ENCODE measurements at places on chromosomes 12 and 14.

DNA sequence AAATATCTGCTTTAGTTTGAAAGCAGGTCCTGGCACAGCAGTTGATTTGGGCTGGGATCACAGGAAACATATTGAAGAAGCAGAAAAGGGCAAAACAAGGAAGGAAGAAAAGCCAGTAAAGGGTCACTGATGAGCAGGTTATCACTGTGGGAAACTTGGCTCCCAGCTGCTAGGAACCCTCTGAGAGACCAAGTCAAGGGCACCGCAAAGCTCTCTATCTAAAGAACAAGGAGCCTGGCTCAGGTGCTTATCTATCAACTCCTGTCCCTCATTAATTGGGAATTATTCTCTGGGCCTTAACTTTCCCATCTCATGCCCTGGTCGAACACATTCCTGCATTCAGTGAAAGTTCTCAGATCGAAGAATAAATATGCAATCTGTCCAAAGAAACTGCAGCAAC is 450.9 kb upstream of the RPL10L start:
- no peak for DNase-seq

DNA sequence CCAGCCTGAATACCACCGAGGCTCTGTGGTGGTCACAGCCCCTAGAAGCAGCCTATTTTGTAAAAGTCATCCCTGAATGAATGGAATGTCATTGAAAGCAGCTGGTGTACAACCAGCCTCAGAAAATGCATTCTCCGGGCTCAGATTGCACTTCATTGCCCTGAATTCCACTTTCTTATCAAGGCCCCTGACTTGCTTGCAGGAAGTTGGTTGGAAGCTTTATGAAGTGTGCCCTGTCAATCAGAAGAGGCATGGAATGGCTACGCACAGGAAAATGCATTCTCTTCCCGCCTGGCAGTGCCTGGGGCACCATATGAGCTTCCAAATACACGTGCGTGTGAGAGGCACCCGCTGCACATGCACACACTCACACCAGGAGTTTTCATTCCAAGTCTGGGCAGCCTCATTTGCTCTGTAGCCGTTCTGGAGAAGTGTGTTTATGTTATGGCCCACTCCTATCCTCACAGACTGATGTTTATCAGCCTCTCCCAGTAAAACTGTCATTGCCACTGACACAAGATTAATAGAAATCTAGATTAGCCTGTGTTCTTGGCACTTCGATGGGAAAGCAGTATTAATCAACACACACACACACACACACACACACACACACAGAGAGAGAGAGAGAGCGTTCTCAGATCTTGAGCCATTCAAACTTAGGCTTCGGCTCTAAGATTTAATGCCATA is 63.9 kb downstream of the NUAK1 start:
- no peak for DNase-seq

DNA sequence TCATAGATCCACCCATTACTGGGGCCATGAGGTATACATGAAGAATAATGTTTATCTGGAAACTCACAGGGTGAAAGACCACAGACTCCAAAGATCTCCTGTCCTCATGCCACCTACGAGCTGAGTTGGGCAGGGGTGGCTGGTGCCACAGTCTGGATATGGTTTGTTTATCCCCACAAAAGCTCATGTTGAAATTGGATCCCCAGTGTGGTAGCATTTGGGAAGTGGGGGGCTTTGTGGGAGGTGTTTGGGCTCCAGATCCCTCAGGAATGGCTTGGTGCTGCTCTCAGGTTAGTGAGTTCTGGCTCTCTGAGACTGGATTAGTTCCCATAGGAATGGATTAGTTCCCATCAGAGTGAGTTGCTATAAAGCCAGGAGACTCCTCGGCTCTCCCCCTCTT is 192.3 kb upstream of the FSCB start:
- no peak for DNase-seq

DNA sequence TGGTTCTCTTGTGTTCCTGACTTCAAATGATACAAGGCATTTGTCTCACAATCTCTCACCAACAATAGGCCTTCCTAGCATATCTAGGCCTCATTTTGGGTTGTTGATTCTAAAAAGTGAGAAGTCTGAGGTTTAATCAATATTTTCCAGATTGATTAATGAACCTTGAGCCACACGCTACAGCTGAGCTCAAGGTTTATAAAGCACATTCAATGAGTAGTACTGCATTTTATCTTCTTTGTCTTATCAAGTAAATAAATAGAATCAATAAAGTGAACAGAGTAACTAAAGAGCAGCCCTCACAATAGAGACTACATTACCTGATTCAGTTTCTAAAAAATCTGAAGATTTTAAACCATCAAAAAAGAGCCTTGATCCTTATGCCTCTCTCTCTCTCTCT is 407.5 kb upstream of the CLEC14A start:
- no peak for DNase-seq

GRCh38 chr12:14773685-14774073 is 29.6 kb downstream of the WBP11 start:
- DNase-seq, result no peak

DNA sequence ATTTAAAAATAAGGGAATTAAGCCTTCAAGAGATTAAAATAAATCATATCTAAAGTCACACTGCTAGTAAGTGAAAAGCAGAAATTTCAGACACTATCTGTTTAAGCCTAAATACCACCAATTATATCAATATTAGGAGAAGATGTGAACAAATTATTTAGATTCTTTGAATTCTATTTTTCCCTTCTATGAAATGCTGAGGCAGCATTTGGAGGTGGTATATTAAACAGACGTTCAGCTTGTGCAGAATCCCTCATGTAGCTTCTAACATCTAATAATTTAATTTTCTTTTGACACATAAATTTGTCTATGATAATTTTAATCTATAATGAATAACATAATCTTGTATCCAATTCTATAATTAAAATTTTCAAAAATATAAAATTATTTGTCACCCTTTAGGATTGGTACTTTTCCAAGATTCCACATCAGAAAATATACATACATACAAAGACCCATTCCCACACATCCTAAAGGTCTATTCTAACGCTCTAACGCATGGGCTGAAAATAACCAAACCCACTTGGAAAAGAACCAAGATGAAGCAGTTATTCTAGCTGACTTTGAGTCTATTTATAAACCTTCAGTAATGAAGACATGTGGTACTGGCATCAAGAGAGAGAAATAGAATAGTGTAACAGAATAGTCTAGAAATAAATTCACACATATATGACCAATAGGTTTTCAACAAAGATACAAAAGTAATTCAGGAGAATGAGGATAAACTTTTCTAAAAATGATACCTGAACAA is 751.8 kb downstream of the GALC start:
- no peak for DNase-seq

DNA sequence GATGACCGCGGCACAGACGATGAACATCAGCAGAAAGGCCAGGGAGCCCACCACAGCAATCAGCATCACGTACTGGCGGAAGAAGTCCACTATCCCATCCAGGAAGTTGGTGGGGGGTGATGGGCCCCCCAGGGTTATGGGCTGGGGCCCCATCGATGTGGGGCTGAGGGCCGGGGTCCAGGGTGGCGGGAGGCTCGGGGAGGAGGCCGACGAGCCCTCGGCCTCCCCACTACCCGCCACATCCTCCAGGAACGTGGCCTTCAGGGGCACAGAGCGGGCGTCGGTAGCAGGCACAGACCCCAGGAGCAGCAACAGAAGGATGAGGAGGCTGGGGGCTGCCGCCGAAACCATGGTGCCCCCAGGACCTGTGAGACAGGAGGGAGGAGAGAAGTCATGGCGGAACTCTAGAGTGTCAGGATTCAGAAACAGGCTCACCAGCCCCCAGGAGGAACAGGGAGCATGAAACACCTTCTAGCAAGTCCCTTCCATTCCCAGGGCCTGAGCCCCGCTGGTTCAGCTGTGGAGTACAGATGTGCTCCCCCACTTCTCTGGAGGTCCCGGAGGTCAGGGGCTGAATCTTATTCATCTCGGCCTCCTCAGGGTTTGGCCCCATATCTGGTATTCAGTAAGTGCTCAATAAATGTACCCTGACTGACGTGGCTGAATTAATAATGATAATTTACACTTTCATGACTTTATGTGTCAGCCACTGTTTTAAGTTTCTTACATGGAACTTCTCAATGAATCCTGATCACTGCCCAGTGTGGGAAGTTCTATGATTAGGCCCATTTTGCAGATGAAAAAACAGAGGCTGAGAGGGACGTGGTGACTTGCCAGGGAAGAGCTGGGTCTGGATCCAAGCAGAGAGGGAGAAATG is 5.6 kb downstream of the TMEM119 start:
- DNase-seq, result no peak

DNA sequence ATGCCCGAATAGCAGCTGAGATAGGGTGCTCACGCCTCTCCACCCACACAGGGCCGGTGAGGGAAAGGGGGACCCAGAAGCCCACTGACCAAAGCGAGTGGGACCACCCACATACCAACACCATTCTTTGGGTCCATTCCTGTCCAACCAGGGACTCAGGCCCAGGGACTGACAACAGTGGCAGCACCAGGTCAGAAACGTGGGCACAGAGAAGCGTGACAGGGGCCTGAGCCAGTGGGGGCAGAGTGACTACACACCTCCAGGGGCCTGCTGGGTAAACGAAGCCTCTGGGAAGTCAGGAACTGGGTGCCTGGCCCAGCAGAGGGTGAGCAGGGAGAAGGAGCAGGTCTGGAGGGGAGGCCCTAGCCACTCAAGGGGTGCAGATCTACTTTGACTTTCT is 13.7 kb downstream of the SPRYD3 start:
- DNase-seq, result no peak

DNA sequence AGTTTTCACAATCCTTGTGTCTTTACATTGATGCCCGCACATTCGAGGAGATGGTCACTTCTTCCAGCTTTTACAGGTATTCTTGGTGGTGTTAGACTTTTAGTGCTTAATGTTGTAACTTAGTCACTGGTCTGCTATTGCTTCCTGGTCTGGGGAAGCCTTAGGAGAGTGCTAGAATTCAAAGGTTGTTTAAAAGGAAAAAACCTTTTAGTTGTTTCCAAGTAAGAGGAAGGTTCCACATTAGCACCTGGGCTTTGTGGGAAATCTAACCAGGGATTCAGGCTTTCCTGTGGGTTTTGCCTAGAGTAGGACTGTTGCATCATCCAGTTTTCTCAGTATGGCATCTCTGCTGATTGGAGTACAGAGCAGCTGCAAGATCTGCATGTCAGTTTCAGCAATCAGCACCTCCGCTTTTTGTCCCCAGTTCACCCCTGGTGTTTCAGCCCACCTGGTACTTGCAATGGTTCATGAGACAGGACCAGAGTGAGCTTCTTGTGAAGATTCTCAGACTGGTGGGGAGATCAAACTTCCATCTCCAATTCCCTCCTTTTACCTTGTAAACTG is 44.0 kb upstream of the PLBD1 start:
- no peak for DNase-seq

DNA sequence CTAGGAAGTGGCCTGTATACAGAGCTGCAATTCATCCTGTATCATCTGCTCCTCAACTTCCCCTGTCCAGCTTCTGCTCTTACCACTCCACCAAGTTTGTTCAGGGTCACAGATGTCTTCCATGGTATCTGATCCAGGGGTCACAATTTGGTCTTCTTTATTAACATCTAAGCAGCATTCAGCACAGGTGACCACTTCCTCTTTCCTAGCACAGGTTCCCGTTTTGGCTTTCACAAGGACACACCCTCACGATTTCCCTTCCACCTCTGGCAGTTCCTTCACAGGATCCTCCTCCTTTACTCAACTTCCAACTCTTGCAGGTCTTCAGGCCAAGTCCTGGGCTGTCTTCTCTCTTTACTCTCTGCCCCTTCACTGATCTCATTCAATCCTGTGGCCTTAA is 93.6 kb downstream of the TTC7B start:
- DNase-seq, result peak; percentile 36

DNA sequence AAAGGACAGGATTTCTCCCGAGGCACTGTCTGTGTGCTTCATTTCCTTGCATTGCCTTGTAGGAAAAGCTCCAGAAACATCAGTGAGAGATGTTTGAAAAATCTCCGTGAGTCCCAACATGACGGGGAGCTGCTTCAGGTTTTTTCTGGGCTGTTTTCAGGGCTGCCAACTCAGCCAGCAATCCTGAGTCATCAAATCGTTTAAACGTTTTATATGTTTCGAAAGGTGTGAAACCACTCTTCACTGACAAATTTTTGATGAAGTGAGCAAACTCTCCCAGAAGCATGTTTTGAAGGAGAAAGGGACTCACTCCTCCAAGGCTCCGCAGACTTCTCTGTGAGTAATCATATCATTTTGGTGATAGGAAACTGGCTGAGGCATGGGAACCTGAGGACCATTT is 240.5 kb downstream of the TMEM132C start:
- DNase-seq, result no peak

GRCh38 chr14:37599507-37600368 is 4.3 kb downstream of the TTC6 start:
- DNase-seq, result no peak

- DNase-seq, result peak; percentile 53
These were observed 49.5 kb downstream of the PPP2R5C start for GRCh38 chr14:101810897-101811621.

DNA sequence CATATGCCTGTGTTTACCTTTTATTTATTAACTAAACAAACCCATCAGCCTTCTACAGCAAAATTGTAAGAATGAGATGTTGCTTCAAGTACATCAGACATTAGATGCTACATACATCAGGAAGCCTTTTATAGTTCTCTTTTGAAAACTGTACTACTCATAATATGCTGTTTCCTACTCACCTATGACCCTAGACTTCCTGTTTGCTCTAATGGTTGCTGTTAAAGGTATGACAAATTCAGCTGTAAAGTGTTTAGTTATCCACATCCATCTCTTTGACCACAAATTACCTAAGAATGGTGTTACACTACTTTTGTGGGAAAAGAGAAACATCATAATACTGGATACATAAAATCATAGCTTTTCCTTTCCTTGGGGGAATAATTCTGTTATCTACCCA is 220.0 kb downstream of the RAD51B start:
- DNase-seq, result no peak

GRCh38 chr14:75430526-75430925 is 2.7 kb downstream of the JDP2 start:
- no peak for DNase-seq

DNA sequence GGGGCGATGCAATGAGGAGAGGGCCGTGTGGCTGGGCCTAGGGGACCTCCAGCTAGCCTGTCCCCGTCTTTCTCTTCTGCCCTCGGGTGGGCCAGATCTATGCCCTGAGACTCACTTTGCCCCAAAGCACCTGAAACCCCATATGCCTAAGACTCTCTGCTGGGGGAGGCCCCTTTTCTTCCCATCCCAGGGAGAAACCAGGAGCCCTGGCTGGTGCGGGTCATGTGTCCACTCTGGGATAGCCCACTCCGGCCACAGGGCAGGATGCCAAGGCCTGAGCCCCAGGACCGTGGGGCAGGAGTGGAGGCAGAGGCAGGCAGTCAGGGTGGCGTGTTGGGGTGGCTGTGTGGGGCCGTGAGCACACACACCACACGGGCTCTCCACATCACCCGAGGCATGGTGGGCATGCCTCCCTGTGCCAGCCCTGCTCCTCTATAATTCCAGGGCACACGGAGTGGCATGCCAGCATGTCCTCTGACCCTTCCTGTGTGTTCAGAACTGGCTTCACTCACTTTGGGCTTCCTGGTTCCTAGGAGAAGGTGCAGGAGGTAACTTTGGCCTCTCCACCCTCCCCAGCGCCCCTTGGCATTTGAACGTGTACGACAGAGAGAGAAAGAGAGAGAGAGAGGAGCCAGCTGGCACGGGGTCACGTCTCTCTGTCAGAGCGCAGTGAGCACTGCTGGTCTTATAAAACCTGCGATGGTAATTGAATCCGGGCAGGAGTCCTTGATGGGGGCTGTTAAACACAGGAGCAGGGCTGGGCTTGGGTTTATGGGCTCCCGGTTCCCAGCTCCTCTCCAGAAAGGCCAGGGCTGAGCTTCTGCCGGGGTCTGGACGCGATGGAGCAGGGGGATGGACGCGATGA is 144.2 kb downstream of the KIF26A start:
- DNase-seq, result no peak

- DNase-seq, result no peak
These were observed 160.1 kb downstream of the BRMS1L start for GRCh38 chr14:35986219-35986573.

GRCh38 chr12:88401155-88401554 is 179.1 kb downstream of the KITLG start:
- DNase-seq, result no peak
